ENCODE measurements at places on chromosomes 1 and 21.

DNA sequence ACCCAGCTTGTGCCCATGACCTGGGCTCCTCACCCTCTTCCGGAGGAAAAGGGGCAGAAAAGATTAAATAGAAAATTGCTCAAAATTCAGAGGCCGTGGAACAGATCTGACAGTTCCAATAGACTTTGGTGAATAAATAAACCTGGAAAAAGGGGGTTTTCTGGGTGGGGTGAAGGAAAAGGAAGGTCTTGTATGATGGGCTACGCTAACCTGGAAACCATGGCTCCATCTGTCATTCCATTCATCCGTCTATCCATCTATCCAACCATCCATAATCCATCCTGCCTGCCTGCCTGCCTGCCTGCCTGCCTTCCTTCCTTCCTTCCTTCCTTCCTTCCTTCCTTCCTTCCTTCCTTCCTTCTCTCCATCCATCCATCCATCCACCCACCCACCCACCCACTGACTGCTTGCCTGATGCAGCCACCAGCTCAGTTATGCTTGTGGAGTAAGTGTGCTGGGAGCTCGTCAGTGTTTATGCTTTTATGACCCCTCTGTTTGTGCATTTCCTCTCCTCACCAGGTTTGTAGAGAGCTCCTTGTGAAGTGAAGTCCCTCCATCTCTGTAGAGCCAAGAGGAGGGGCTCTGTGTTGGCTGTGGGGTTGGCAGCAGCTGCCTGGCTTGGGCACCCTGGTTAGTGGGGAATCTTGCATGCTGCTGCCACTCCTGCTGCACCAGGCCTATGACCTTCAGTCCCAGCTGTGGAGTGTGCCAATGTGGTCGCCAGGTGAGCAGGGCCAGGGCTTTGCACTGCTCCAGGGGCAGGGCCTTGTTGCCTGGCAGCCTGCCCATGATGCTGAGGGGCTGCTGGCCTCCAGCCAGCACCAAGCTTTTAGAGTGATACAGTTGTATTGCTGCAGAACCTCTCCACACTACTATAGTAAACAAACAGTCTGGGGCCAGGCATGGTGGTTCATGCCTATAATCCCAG lies 16.0 kb upstream of the POU3F1 start:
- DNase-seq, result no peak

GRCh38 chr1:9589144-9589718 lies 520 bp downstream of the TMEM201 start:
- no peak for DNase-seq

GRCh38 chr1:53766831-53767405 lies 28.0 kb upstream of the GLIS1 start:
- no peak for DNase-seq

- DNase-seq, result no peak
Measured at GRCh38 chr1:28441674-28442073, 64.2 kb upstream of the RCC1 start.

DNA sequence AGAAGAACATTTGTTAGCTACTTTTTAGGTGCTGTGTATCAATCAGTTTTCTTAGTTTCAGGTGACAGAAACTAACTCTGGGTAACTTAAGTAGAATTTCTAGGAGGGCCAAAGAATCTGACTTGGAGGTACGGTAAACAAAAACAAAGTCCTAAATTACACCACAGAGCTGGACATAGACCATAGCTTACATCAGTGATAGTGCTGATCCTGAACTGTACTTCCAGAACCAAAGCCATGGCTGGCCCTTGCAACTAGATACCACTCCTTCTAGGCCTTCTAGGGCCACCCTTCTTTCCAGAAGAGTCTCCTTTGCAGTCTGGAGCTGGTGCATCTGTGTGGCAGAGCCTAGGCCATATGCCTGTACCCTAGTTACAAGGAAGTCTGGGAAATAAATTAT lies 94.5 kb downstream of the OLFML2B start:
- no peak for DNase-seq

DNA sequence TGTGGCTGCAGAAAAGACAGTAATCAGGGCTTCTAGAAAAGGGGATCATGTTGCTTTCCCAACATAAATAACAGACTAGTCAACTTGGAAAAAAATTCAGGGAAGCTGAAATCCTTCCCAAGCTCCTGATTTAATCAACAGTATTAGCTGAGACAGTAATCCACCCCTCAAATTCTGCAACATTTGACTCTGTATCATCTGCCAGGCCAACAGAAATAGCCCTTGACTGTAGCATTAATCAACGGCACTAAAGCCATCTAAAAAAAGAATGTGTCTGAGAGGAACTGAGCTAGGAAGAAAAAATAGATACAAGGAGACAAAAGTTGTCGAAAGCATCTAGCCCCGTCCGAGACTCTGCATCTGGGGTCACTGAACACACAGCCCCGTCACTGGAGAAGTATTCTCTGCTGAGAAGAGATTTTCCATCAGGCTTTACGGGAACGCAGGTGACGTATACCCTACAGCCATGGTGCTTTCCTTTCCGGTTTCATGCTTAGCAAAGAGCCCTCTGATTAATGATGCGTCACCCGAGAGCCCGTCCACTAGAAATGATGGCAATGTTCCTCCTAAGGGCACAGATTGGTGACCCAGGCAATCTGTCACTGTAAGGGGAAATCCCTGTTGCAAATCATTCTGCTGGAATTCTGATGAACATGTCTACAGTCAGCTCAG lies 42.1 kb upstream of the TP53BP2 start:
- no peak for DNase-seq

DNA sequence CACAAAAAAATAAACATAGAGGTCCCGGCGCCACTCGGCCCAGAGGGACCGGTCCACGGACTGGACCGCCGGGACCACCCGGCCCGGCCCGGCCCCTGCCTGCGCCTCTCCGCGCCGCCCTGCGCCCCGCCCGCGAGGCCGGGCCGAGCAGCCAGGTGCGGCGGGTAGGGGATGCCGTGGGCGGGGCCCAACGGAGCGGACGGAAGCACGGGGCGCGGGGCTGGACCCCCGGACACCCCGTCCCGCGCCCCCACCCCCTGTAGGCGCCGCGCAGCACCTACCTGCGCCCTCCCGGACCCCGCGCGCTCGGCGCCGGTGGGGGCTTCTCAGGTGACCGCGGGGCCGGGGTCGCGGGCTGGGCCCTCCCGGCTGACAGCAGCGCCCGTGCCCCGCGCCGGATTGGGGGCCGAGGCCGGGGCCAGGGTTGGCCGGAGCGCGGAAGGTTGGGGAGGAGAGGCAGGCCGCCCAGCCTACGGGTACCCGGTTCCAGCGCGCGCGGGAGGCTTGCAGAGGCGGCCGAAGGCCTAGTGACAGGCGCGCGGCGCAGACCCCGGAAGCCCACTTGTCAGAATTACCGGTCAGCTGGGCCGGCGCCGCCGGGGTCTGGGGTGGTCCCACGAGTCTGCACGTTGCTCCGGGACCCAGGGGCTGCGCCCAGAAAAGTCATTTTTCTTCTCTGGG lies 351.9 kb upstream of the CAMK1G start:
- DNase-seq, result no peak

GRCh38 chr1:74683656-74684055 lies 10.1 kb upstream of the ERICH3 start:
- no peak for DNase-seq

DNA sequence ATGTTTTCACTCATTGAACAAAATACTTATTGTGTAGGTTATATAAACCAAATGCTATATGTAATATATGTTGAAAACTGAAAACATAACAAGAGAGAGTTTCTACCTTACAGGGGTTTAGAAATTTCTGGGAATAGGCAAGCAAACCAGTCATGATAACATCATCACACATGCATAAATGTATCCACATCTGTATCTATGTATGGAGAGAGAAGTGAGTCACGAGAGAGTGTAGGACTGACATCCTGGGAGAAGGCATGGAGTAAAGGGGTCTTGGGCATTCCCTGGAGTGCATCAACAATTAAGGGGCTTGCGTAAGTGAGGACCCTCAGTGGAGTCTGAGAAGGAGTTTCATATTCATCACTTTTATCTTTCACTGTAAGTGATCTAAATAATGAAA lies 65.5 kb downstream of the PCNX2 start:
- DNase-seq, result no peak

GRCh38 chr1:53015508-53015860 lies 46.5 kb upstream of the PODN start:
- no peak for DNase-seq

DNA sequence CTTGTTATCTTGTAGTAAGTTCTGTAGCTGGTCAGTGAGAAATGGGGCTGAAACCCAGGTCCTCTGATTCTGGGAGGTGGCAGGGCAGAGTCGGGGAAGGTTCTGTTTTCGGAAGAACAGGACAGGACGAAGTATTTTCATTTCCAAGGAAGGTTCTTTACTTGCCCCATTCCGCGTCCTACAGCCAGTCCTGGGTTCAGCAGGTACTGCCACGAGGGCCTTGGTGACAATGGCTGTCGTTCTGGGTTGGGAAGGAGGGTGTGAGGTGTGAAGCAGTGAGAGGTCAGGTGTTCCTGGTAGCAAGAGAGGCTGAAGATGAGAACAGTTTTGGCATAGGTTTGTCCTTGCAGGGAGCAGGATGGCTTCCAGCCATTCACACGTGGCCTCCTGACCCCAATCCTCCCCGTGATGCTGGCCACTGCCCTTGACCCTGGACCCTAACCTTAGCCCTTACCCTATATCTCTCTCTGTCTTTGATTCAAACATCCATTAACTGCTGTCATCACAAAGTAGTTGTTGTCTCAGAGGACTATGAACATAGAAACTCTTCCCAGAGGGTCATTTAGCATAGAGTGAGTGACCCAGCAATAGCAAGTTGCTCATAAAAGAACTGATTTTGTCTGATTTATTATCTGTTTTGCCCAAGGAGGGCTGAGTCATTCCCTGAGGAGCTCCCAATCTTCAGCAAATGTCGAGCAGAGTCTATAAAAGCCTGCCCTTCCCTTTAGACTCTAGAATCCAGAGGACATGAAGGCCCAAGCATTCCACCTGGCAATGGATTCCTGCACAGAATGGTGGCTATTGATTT lies 25.0 kb downstream of the VASH2 start:
- no peak for DNase-seq

DNA sequence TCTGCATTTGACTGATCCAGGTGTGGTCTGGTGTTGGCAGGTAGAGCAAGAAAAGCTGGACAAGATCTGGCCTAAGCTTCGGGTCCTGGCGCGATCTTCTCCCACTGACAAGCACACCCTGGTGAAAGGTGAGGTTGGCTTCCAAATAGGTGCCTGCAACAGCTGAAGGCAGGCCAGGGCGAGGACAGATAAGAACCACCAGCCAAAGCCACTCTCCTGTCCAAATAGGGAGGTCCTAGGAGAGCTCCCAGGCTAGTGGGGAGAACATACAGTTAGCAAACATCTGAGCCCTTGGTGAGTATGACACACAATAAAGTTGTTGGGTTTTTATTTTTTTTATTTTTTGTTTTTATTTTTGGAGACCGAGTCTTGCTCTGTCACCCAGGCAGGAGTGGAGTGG lies 51.9 kb upstream of the LAX1 start:
- DNase-seq, result no peak

DNA sequence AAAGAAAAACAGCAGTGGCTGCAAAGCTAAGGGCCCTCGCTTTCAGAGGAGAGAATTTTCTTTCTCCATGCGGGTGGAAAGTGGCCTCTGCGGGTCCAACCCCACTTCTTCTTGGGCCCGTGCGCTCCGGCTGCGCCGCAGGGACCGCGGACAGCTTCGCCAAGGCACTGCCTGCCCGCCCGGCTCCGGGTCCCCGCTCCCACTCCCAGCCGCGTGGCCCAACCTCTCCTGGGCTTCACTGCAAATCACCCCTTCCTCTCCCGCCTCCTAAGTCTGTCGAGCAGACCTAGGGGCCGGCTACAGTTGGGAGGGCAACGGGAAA lies 1.0 kb upstream of the RUNX3 start:
- DNase-seq, result no peak

- no peak for DNase-seq
Measured at GRCh38 chr1:221689138-221689537, 52.8 kb downstream of the DUSP10 start.

GRCh38 chr1:43388613-43389012 lies 987 bp downstream of the MED8 start:
- DNase-seq, result no peak

All from GDM1 (cell line).